Progenitor cell of endocrine pancreas (in vitro differentiated cells): ENCODE measurements at places on chromosomes 5 and 9. TPM values are rescaled to one million over a fixed set of nuclear protein-coding genes. Genes with fewer than 3 reads are reported as not detected.

The TMEM252 gene
- not detected in 2 replicates for total RNA-seq

The CSF1R gene
- total RNA-seq, result not detected in 2 replicates

GRCh38 chr5:50691399-50692016 is 25.1 kb downstream of the PARP8 start:
- DNase-seq, result no peak

GRCh38 chr9:129352146-129352865 is 174.2 kb upstream of the IER5L start:
- DNase-seq, result no peak

GRCh38 chr9:94147776-94148175 is 63.5 kb downstream of the PTPDC1 start:
- DNase-seq, result no peak

- DNase-seq, result no peak
Measured at GRCh38 chr5:60803712-60804111, 40.4 kb downstream of the ELOVL7 start.

- no peak for DNase-seq
Measured at GRCh38 chr5:108251350-108251749, 130.5 kb downstream of the FBXL17 start.

- no peak for DNase-seq
Measured at GRCh38 chr5:81146031-81146430, 87.1 kb upstream of the CKMT2 start.

The NSD1 gene
- 168 and 178 TPM in 2 replicates for total RNA-seq
